Muscle of leg (tissue), 16 donors: ENCODE measurements at places on chromosomes 3 and 15.

DNA sequence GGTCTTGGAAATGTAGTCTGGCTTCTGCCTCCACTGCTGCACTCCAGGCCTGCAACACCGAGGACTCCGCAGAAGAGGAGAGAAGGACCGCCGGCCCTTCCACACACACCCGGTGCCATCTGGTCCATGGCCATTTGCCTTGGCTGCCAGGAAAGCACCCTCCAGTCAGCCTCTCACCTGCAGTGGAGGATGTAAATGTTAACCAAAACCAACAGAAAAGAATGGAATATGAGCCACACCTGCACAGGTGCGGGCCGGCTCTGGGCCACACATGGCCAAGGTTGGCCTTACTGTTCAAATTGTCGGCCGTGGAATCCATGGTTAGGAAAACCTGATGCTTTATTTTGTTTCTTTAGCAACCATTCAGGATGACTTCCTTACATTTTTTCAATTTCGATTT, 178.3 kb upstream of the C2CD4B start:
- no peak overlapping the region for H3K4me3 ChIP-seq
- H3K4me1 ChIP-seq = no peaks in the 10 kb centered on the region
- DNase-seq = no peak
- no peaks in the 10 kb centered on the region for H3K36me3 ChIP-seq
- H3K27ac ChIP-seq = no peak overlapping the region

GRCh38 chr15:96142498-96142897, 188.0 kb upstream of the NR2F2 start:
- H3K36me3 ChIP-seq = no peaks in the 10 kb centered on the region
- DNase-seq = no peak
- H3K4me1 ChIP-seq = no peaks in the 10 kb centered on the region
- no peaks in the 10 kb centered on the region for H3K27me3 ChIP-seq

GRCh38 chr15:101391981-101392640, 97.1 kb upstream of the SNRPA1 start:
- peaks cover 2% of the 10 kb centered on the region for H3K4me1 ChIP-seq
- H3K4me3 ChIP-seq = no peak overlapping the region
- H3K27me3 ChIP-seq = peaks cover 12% of the 10 kb centered on the region

DNA sequence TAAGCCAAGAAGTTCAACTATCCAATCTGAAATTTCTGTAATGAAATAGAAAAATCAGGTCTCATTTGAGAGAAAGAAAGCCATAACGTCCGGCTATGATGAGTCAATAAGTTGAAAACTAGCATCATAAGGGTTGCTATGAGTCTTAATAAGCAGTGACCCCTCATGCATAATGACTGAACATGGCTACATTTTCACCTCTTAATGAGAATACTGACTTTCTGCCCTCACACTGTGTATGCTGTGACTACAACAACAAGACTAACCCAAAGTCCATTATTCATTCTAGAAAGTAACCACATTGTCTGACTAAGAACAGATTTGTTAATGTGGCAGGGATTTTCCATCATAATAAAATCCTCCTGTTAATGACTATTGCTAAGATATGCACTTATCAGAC, 884.0 kb upstream of the CADM2 start:
- H3K36me3 ChIP-seq = no peaks in the 10 kb centered on the region
- H3K4me3 ChIP-seq = no peak overlapping the region
- no peak overlapping the region for H3K27ac ChIP-seq
- no peaks in the 10 kb centered on the region for H3K4me1 ChIP-seq
- no peaks in the 10 kb centered on the region for H3K27me3 ChIP-seq

- H3K27ac ChIP-seq = no peak overlapping the region
- no peaks in the 10 kb centered on the region for H3K27me3 ChIP-seq
- no peak for DNase-seq
- H3K4me1 ChIP-seq = peaks cover 18% of the 10 kb centered on the region
- peaks cover 84% of the 10 kb centered on the region for H3K36me3 ChIP-seq
- H3K4me3 ChIP-seq = no peak overlapping the region
These were observed 17.7 kb upstream of the OCA2 start for GRCh38 chr15:28116521-28117431.

- no peaks in the 10 kb centered on the region for H3K4me1 ChIP-seq
- no peak overlapping the region for H3K27ac ChIP-seq
- no peak for DNase-seq
- H3K27me3 ChIP-seq = no peaks in the 10 kb centered on the region
- no peaks in the 10 kb centered on the region for H3K36me3 ChIP-seq
These were observed 846.6 kb downstream of the GBE1 start for GRCh38 chr3:80914854-80915253.

- no peaks in the 10 kb centered on the region for H3K36me3 ChIP-seq
- H3K4me3 ChIP-seq = no peak overlapping the region
- peaks cover 19% of the 10 kb centered on the region for H3K4me1 ChIP-seq
- peaks cover 37% of the 10 kb centered on the region for H3K27me3 ChIP-seq
These were observed 2.1 kb downstream of the SLCO2A1 start for GRCh38 chr3:134027631-134028030.

DNA sequence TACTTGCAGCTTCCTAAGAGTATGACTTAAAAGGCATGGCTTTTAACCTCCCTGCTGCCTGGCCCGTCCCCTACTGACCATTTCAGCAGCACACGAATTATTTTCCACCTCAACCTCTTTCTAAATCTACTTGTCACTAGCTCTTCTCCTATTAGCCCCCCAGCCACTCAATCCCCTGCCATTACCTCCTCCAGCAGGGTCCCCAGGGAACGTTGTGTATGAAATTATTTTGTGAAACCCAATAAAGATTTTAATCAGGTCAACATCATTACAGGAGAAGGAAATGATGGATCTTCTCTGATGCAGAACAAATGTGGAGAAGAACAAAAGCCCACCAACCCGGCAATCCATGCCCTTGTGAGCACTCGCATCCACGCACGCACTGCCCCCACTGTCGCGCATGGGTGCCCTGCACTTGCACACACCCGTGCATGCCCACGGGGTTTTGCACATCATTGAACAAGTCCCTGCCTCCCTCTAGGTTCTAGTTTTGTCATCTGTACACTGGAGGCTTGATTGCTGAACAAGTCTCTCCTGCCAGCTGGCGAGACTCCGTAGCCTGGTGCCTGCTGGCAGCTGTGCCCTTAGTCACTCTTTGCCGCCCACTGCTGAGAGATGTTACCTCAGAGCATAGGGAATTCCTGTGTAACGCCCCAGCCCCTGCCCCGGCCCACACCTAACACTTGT, 51.6 kb downstream of the LINGO1 start:
- DNase-seq = peak; percentile 54
- H3K27me3 ChIP-seq = no peaks in the 10 kb centered on the region

DNA sequence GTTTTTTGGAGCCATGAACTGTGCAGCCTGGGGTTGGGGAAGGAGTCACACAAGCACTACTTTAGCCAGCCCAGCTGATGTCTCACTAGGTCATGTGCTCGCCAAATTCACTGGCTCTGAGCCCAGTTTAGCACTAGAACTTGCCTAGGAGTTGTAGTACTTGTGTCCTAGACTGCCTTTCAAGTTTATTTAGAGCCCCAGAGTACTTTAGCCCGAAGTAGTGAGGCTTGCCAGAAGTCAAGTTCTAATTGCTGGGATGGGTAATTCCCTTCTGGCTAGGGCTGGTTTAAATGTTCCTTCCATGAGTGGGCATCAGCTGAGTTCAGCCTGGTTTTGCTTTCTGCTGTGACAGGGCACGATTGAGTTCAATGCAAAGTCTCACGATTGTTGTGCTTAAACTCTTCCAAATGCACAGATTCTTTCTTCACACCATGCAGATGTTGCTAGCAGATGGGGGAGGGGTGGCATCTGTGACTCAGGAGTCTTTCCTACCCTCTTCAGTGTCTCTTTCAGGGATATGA, 228.2 kb upstream of the ZPLD1 start:
- no peak overlapping the region for H3K27ac ChIP-seq
- H3K4me1 ChIP-seq = peaks cover 3% of the 10 kb centered on the region
- peak; percentile 76 for DNase-seq
- H3K27me3 ChIP-seq = no peaks in the 10 kb centered on the region
- no peak overlapping the region for H3K4me3 ChIP-seq

DNA sequence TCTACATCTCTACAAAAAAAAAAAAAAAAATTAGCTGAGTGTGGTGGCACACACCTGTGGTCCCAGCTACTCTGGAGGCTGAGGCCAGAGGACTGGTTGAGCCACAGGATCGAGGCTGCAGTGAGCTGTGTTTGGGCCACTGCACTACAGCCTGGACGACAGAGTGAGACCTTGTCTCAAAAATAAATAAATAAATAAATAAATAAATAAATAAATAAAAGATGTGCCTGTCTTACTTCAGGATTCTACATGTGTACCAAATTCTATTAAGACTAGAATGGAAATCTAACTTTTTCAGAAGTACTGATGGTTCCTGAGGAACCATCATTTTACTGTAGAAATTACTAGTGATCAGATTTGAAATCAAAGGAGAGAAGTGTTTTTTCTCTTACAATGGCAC, 51.9 kb downstream of the TTBK2 start:
- no peak for DNase-seq
- no peaks in the 10 kb centered on the region for H3K4me1 ChIP-seq
- H3K36me3 ChIP-seq = peaks cover 2% of the 10 kb centered on the region
- no peak overlapping the region for H3K4me3 ChIP-seq
- no peak overlapping the region for H3K27ac ChIP-seq
- no peaks in the 10 kb centered on the region for H3K27me3 ChIP-seq

DNA sequence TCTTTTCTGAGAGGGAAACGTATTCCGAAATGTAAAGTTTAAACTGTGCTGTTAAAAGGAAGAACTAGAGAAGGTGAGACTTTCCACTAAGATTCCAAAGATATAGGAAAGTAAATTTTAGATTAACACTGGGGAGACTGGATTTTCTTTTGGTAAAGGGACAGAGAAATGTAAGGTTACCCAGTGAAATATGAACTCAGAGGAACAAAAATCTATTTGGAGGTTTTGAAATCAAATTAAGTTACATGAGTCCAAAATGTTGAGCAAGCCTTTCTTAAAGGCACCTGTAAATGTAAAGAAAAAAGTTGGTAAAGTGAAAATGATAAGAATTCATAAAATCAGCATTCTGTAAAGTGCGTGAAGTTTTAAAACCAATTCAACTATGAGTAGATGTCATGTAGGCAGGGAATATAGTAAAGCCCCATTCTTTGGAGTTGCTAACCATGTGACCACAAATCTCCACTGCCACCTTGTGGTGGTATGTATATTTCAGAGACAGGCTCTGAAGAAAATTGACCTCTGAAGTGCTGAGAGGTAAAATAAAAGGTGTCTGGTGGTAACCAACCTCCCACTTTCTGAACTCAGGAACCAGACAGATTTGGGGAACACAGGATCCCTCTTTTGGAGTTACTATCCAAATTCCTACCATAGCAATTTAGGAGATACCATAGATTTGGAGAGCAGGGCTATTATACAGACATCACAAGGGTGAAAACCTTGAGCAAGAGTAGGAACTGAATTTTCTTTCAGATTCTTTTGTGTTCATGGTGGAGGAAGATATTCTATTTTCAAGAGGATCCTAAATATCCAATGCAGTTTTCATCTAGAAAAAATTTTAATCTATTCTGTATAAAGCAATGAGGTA, 215.3 kb downstream of the ROBO2 start:
- no peaks in the 10 kb centered on the region for H3K36me3 ChIP-seq
- no peaks in the 10 kb centered on the region for H3K27me3 ChIP-seq
- H3K27ac ChIP-seq = no peak overlapping the region
- DNase-seq = peak; percentile 79
- peaks cover 2% of the 10 kb centered on the region for H3K4me1 ChIP-seq

GRCh38 chr3:132210476-132211346, 106.5 kb upstream of the ACP3 start:
- no peak overlapping the region for H3K27ac ChIP-seq
- no peaks in the 10 kb centered on the region for H3K27me3 ChIP-seq
- H3K36me3 ChIP-seq = no peaks in the 10 kb centered on the region
- no peaks in the 10 kb centered on the region for H3K4me1 ChIP-seq

DNA sequence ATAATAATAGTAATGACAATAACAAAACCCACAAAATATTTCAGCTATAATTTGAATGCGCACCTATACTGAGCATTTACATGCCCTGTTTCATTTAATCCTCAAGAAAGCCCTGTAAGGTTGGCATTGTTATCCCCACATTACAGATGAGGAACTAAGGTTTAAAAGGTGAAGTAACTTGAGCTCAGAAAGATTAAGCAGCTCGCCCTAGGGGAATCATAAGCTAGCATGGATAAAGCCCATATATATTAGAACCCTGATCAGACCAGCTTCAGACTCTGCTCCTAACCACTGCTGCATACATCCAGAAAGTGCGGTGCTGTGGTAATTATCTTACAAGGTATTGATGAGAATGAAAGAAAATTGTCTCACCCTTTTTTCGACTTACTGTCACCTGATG, 141.1 kb upstream of the CGNL1 start:
- H3K36me3 ChIP-seq = peaks cover 32% of the 10 kb centered on the region
- no peak overlapping the region for H3K4me3 ChIP-seq
- no peaks in the 10 kb centered on the region for H3K27me3 ChIP-seq
- peaks cover 2% of the 10 kb centered on the region for H3K4me1 ChIP-seq

GRCh38 chr15:33296856-33297255, 13.9 kb upstream of the RYR3 start:
- H3K27me3 ChIP-seq = no peaks in the 10 kb centered on the region
- H3K4me3 ChIP-seq = no peak overlapping the region
- DNase-seq = no peak
- no peaks in the 10 kb centered on the region for H3K4me1 ChIP-seq
- H3K36me3 ChIP-seq = no peaks in the 10 kb centered on the region
- no peak overlapping the region for H3K27ac ChIP-seq

GRCh38 chr3:139112230-139112558, 67.5 kb upstream of the PRR23C start:
- peaks cover 2% of the 10 kb centered on the region for H3K27me3 ChIP-seq
- no peak overlapping the region for H3K27ac ChIP-seq
- no peak overlapping the region for H3K4me3 ChIP-seq
- no peak for DNase-seq
- H3K36me3 ChIP-seq = no peaks in the 10 kb centered on the region

- DNase-seq = no peak
- H3K27me3 ChIP-seq = no peaks in the 10 kb centered on the region
- no peaks in the 10 kb centered on the region for H3K36me3 ChIP-seq
- H3K4me3 ChIP-seq = no peak overlapping the region
- no peak overlapping the region for H3K27ac ChIP-seq
These were observed 218.8 kb upstream of the STRIT1 start for GRCh38 chr3:155512175-155512866.

DNA sequence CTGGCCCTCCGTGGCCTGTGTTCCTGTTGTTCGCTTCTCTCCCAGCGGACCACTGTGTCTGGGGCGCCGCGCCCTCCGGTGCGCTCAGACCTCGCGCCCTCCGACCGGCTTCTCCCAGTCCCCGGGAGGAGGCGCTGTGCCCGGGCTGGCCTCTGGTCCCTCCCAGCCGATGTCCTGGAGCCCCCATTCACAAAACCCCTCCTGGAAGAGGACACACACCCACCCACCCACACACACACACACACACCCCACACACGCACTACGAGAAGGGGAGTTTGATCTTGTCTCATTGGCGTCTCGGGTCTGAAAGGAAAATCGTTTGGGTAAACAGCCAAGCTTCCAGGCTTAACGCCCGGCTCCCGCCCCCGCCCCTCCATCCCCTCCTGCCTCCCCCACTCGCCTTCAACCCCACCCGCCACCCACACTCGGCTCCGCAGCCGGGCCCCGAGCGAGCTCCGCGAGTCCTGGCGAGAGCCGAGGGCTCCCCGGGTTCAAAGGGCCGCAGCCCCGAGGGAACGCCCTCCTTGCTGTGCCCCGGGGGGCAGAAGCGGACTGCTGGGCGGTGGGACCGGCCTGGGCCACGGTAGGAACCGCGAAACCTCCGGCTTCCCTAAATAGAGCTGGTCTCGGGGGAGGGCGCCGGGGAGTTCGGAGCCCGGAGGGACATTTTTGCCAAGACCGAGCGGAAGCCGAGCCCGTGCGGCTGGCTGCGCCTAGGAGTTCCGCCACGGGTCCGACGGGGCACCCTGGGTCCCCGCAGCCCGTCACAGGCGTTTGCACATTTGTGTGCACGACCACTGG, 23.6 kb downstream of the NR2F2 start:
- H3K27me3 ChIP-seq = peaks cover 63% of the 10 kb centered on the region
- H3K36me3 ChIP-seq = no peaks in the 10 kb centered on the region
- H3K4me3 ChIP-seq = peak overlapping the region; percentile 58
- H3K4me1 ChIP-seq = peaks cover 18% of the 10 kb centered on the region
- peak; percentile 72 for DNase-seq
